CD4-positive, alpha-beta T cell treated with Interleukin-6 for 4 hours (primary cell): ENCODE measurements at places on chromosomes 5 and 9.
A peak's percentile ranks its signal among the peaks of the same experiment; 100 is the strongest.

DNA sequence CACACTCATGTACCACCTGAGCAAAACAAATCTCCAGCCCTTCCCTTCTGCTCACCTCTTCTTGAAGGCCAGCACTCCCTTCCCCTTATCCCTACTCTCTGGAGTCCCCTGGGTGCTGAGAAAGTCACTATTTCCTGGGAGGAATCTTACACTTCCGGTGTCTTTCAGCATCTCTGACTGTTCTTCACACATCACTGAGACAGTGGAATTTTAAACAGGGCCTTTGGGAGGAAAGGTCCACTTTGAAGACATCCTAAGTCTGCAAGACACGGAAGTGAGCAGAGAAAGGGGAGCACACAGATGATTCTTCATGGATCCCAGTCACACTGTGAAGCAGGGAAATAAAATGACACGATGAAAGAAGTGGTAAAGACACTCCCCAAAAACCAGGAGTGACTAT lies 25.6 kb downstream of the FRMD3 start:
- DNase-seq, result no peak

DNA sequence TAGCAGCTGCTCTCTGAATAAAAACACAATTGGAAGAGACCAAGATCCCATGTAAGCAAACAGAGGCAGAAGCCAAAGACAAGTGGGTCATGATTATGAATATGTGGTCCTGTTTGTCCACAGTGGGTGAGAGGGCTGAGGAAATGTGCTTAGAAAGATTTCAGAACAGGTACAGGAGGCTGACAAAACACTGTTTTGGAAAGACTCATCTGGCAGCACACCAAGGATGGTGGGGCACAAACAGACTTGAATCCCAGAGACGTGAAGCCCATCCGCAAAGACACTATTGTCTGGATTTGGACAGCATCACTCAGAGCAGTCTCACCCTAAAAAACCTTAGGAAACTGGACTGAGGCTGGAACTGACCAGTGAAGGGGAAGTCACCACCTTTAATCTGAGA lies 85.0 kb downstream of the ADRB2 start:
- no peak for DNase-seq

DNA sequence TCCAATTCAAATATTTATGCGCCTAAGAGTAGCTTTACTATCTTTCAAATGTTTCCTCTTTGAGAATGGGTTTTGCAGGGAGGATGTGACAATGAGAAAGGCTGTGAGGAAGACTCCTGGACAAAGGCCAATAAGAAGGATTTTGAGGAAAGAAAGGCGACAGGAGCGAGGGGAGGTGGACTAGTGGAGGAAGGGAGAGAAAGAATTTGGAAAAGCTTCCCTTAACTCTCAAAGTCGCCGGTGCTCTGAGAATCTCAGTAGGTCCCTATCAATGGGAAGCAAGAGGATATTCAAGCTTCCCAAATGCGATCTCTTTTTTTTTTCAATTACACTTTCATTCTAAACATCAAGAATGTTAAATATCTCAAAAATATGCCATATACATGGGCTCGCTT lies 2.8 kb upstream of the CDC20B start:
- DNase-seq, result no peak

DNA sequence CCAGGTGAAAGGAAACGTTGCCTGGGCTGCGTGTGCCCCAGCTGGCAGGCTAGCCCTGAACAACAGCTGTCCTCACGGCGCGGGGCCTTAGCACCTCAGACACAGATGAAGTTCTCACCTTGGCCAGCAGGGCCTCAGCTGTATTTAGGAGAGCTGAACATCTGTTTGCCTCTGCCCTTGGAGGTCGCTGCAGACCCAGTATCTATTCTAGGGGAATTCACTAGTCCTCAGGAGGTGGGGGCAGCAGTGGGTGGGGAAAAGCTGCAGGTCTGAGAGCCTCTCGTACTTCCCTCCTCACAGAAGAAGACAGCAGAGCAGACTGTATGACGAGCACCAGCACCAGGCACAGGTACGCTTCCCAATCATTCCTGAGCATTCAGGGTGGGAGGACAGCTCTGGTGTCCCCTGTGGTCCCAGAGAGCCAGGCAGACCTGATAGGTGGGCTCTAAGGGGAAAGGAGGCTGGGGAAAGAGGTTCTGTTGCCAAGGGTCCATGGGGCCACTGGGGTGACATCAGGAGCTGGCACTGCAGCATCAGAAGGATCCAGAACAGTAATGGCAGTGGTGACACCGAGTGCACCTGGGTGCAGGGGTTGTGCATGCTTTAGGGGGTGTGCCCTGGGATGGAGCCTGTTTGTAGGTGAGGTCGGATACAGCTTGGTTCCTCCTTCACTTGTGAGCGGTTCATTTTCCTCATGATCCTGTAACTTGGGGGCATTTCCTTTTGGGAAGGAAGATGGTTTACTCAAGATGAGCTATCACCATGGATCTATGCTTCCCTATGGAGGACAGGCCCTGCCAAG lies 13.8 kb downstream of the CD74 start:
- no peak for DNase-seq

GRCh38 chr9:64773491-64773931 lies 511.5 kb downstream of the FOXD4L5 start:
- DNase-seq, result peak; percentile 34

GRCh38 chr9:70881333-70881732 lies 240.1 kb downstream of the TRPM3 start:
- no peak for DNase-seq

DNA sequence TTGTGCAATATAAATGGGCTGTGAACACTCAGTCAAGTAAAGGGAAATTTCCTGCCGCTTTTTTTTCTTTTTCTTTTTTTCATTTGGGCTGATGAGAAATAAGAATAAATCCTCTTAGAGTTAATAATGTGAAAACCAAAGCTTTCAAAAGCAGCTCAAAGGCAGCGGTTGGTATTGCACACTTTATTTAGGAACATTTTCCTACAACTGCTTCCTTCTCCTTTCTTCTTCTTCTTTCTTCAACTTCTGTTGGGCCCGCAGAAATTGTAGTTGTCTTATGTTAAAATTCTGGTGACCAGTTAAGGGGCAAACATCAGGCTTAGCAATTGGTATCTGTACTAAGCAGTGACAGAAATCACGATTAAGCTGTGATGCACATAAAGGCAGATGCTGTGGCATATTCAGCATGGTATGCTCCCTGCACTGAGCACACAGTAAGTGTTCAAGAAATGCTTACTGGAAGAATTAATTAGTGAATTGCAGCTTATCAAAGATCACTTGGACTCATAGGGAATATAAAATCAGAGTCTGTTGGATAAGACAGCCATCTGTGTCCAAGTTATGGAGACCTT lies 85.4 kb downstream of the ANKRD55 start:
- no peak for DNase-seq

DNA sequence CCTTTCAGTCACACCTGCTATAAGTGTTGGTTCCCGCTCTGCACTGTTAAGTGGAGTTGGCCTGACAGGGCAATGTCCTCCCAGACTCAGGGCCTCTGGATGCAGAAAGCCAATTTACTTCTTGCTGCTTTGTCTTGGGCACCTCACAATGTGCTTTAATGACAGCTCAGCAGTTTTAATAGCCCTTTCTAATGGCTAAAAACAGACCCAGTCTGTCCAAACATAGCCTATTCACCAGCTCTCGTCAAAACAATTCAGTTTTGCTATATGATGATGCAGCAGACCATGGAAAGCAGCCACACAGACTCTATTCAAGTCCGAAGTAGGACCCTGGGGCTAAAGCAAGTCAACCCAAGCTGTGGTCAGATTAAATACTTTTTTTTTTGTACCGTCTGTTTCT lies 529.1 kb upstream of the SEMA6A start:
- DNase-seq, result no peak

DNA sequence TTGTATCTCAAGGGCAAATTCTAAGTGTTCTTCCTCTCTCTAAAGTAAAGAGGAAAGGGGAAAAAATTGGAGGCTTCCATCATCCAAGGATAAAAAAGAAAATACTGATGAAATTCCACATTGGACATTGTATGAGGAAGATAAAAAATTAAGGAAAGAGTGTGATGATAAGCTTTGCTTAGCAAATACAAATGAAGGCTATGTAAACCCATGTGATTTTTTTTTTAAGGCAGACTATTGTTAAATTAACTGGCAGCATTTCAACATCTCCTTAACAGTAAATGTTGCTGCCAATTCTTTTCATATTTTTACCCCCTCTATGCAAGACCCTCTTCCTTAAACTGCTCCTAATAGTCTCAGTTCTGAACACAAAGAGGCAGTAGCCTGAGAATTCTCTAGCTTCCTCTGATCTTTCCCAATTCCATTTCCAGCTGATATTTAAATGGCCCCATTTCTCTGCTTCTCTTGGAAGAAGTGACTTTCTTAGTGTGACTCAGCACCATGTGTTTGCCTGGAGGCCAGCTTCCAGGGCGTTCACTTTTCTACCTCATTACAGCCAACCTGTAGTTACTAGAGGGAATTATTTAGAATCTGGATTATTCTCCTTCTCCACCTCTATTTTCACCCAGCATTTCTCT lies 159.7 kb downstream of the TLE1 start:
- no peak for DNase-seq

DNA sequence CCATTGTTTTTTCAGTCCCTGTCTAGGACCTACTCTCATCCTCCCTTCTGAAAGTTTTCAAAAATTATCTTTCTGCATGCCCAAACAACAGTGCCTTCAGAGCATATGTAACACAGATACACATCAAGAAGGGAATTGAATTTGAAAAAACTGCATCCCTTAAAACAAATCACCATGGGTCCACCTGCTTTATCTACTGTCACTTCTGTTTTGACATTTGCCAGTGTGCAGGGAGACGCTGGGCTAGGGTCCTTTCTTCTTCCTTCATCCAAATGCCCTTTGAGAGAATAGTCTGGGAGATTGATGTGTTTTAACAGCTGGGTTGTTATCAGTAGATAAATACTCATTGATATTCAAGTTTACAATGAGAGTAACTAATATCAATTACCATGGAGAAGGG lies 1630.1 kb downstream of the MAT2B start:
- no peak for DNase-seq

DNA sequence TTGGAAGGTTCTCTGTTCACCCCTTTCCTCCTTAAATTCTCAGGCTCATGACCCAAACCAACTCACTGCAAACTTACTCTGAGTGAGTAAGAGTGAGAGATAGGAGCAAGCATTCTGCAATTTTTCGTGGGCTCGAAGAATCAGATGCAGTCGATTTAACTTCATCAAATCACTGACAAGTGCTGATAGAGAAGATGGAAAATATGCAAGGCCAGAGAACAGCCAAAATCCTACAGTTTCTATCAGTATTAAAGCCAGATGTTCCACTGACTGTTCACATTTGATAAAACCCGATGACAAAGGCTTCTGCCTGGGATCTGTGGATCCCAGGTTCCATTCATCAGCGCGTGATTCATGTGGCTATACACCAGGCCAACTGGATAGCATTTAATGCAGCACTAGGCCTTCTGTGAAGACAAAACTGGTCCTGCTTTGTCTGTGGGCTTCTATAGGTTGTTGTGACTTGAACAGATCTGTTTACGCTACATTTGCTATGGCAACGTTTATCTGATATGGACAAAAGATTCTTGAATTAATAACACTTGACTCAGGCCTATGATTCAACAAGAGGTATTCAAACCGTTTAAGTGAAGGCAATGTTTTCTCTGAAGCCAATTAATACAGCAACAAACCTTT lies 251.2 kb downstream of the NFIB start:
- no peak for DNase-seq

DNA sequence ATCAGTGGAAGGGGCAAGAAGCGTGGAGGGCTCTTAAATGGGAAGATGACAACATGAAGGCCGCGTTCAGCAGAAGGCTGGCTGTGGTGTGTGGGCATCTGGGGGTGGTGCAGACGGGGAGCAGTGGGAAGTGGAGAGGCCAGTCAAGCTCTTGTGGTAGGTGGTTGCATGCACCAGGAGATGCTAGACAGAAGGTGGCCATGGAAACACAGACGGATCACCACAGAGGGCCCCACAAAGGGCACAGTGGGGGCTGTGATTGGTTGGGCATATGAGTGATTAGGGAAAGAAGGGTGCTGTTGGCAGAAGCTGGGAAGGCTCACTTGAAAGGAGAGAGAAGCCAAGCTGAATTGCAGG lies 14.7 kb downstream of the MTMR12 start:
- no peak for DNase-seq

DNA sequence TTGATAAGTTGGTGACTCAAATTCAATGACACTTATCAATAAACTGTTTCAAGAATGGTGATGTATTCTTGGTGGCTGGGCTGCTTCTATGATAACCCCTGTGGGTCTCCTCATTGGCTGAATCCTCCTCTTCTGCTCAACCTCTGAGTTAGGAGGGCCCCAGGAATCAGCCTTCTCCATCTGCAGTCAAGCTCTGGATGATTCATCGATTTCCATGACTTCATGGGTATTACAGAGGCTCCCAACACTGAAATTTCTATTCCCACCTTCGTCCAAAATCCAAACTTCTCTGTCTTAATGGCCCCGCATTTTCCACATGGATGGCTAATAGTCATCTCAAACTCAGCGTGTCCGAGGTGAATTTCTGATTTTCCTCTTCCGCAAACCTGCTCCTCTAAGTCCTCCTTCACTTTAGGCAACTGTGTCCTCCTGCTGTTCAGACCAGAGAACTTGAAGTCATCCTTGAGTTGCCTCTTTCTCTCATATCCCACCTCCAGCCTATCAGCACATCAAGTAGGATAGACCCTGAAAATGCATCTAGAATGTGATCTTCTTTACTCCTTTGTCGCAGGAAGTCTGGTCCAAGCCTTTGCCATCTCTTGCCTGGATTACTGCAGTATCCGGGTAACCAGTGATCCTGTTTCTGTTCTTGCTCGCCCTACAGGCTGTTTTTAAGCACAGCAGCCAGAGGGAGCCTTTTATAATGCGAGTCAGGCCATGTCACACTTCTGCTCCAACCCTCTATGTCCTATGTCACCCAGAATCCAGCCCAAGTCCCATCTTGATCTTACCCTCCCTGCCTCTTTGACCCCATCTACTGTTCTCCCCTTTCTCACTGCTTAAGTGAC lies 41.4 kb upstream of the IL7R start:
- DNase-seq, result peak; percentile 51

- no peak for DNase-seq
These were observed 173.7 kb downstream of the SLC24A2 start for GRCh38 chr9:19615036-19615624.

DNA sequence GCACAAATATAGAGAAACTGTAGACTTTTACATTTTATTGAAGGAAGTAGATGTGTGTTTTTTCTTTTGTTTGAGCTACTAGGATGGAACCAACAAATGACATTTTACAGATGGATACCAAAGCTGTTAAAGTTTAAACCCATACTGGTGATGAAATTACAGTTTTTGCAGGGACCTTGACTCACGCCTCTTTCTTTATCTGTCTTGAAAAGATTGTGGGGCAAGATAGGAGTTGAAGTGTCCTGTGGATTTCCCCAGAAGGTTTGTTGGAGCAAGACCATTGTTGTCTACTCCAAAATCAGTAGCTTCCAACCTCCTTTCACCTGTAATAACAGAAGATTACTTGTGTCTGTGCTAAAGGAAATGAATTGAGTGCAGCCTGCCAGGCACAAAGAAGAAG lies 4.1 kb upstream of the C5orf63 start:
- DNase-seq, result no peak
